ENCODE measurements at places on chromosomes 16 and 17.

- DNase-seq: no peak
Observed at GRCh38 chr16:22692916-22693637, 120.9 kb upstream of the HS3ST2 start.

GRCh38 chr17:43901861-43902589 is 5.3 kb downstream of the MPP2 start:
- DNase-seq: no peak

- DNase-seq: peak; percentile 85
Observed at GRCh38 chr17:8922451-8922850, 43.1 kb downstream of the PIK3R5 start.

DNA sequence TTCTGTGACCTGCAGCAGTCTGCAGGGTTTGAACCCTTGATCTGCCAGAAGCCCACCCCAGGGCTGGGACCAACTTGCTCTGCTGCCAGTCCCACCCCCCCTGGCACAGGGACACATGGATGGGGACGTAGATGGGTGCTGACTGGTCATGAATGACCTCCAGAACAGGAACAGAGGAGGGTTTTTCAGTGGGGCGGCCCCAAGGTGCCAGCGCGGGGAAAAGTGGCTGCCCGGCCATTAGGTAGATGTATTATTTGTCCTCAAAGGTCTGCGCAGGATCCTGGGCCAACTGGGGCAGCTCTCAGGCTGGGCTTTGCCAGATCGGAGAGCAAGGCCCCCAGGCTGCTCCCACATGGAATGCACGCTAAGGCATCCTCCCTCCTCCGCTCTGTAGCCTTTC is 265.2 kb upstream of the TNRC6C start:
- DNase-seq: no peak

- no peak for DNase-seq
Observed at GRCh38 chr17:39271546-39271945, 45.8 kb upstream of the STAC2 start.

DNA sequence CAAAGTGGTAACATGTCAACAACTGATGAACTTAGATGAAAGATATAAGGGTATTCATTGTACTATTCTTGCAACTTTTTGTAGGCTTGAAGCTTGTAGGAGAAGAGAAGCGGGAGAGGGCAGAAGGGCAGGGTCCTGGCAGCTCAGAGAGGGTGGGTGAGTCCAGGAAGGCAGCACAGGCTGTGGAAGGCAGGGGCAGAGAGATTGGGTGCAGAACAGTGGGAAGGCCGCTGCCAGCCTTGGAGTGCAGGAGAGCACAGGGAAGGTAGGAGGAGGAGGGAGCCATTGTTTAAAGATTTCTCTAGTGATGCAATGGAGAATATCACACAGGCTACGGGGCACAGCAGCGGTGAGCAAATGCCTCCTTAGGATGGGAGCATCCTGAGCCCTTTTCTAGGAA is 104.3 kb downstream of the N4BP1 start:
- DNase-seq: no peak

GRCh38 chr17:77280304-77281121 is 139.7 kb downstream of the SEC14L1 start:
- no peak for DNase-seq

- DNase-seq: no peak
Observed at GRCh38 chr17:82152114-82152513, 54.1 kb upstream of the FASN start.

GRCh38 chr16:12417815-12418211 is 385.9 kb downstream of the CPPED1 start:
- no peak for DNase-seq

GRCh38 chr16:11004973-11005610 is 60.7 kb downstream of the CLEC16A start:
- DNase-seq: no peak
